ENCODE measurements at places on chromosomes 6 and 20.
A peak's percentile ranks its signal among the peaks of the same experiment; 100 is the strongest.

- H3K36me3 ChIP-seq: no peaks in the 10 kb centered on the region
- DNase-seq: no peak
- no peaks in the 10 kb centered on the region for H3K27me3 ChIP-seq
- no peak overlapping the region for H3K27ac ChIP-seq
Observed at GRCh38 chr6:68640491-68640835, 5.4 kb downstream of the ADGRB3 start.

- H3K36me3 ChIP-seq: no peaks in the 10 kb centered on the region
- no peak overlapping the region for H3K4me3 ChIP-seq
- peak overlapping the region; percentile 89 for H3K27ac ChIP-seq
- DNase-seq: peak; percentile 87
- no peaks in the 10 kb centered on the region for H3K27me3 ChIP-seq
- H3K4me1 ChIP-seq: peaks cover 9% of the 10 kb centered on the region
Observed at GRCh38 chr6:121522265-121522664, 86.8 kb downstream of the GJA1 start.

DNA sequence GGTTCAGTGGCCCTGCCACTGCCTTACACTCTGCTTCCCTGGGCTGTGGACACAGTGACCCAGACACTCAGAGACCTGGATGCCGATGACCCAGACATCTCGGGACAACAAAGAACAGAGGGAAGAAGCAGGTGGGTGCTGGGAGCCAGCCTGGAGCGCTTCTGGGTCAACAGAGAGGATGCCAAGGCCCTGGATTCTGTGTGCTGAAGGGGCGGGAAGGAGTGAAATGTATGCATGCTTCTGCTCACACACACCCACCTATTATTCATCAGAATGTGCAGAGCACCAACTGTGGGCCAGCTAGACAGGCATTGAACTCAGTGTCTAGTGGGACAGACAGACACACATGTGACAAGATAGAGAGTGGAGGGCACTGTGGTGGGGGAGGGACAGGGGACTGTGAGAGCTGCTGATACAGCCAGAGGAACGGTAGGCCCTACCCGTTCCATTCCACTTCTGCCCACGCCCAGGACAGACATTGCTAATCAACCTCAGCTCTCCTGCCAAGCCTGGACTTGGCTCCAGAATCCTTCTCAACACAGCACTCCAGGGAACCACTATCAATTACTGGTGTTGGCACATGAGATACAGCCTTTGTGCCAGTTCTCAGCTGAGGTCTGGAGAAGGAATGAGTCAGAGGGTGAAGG lies 20.2 kb downstream of the KCNK15 start:
- H3K27me3 ChIP-seq: no peaks in the 10 kb centered on the region
- H3K27ac ChIP-seq: no peak overlapping the region
- H3K4me3 ChIP-seq: no peak overlapping the region

GRCh38 chr6:1228754-1229191 lies 83.1 kb upstream of the FOXQ1 start:
- DNase-seq: no peak
- H3K4me1 ChIP-seq: no peaks in the 10 kb centered on the region
- no peaks in the 10 kb centered on the region for H3K27me3 ChIP-seq
- H3K27ac ChIP-seq: no peak overlapping the region

GRCh38 chr20:50085146-50085480 lies 27.8 kb downstream of the UBE2V1 start:
- no peak for DNase-seq
- H3K4me1 ChIP-seq: peaks cover 4% of the 10 kb centered on the region
- H3K36me3 ChIP-seq: peaks cover 32% of the 10 kb centered on the region

DNA sequence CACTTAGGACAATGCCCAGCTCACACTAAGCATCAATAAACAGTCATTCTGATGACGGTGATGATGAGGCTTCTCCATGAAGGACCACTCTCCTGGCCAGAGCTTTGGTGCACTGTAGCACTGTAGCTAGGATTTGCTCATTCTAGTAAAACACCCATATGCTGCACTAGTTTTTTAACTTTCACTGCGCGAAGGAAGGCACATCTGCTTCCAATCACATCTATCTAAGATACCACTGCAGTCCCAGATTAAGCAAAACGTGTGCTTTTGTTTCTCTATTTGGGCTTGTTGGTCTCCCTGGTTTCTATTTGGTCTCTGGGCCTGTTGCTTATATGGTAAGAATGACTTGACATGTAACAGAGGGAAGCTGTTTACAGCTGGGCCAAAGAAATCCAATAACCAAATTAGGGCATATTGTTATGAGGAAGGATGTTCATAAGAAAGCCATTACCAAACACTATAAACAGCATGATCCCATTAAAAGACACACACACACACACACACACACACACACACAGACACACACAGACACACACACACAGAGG lies 62.4 kb downstream of the FAM229B start:
- no peak overlapping the region for H3K4me3 ChIP-seq
- H3K27me3 ChIP-seq: no peaks in the 10 kb centered on the region
- H3K36me3 ChIP-seq: peaks cover 3% of the 10 kb centered on the region
- H3K27ac ChIP-seq: no peak overlapping the region
- no peak for DNase-seq

DNA sequence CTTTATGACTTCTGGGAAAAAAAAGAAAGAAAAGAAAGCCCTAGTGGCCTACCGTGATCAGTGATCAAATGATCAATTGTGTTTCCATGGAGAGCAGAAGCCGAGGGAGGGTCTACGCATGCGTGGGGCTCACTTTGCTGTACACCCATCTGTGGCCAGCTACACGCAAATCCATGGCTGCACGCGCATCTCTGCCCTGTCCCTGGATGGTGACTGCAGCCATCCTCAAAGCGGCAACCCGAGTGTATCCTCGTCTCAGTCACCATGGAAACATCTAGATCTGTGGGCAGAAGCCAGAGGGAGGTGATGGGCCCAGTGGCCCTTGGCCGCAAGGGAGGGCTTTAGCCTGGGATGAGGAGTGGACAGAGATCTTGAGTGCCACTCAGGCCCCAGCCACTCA lies 785 bp upstream of the ULBP3 start:
- no peak for DNase-seq
- no peaks in the 10 kb centered on the region for H3K27me3 ChIP-seq
- H3K4me3 ChIP-seq: peak overlapping the region; percentile 63
- H3K36me3 ChIP-seq: no peaks in the 10 kb centered on the region

DNA sequence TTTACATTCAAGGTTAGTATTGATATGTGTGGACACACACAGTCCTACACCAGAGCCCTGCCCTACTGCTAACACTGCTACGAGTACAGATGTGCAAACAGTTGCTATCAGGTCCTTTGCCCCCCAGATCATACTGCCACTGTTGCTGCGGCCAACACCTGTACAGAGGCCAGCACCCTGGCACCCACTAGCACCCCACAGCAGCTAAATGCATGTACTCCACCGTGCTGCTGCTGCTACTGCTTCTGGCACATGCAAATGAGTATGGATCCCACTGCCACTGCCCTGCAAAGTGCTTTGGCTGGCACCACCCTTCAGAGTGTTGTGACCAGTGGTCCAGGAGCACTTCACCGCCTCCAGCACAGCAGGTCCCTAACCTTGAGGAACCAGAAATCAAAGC lies 621.9 kb downstream of the GRIK2 start:
- no peaks in the 10 kb centered on the region for H3K27me3 ChIP-seq
- H3K36me3 ChIP-seq: no peaks in the 10 kb centered on the region
- DNase-seq: no peak
- H3K4me3 ChIP-seq: no peak overlapping the region
- H3K27ac ChIP-seq: no peak overlapping the region

DNA sequence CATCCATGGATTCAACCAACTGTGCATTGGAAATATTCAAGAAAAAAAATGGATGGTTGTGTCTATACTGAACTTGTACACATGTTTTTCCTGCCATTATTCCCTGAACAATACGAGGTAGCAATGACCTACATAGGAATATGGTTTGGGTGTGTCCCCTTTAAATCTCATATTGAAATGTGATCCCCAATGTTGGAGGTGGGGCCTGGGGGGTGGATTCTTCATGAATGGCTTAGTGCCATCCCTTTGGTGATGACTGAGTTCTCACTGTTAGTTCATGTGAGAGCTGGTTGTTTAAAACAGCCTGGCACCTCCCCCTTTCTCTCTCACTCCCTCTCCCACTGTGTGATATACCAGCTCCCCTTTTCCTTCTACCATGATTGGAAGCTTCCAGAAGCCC lies 139.8 kb upstream of the BACH2 start:
- H3K36me3 ChIP-seq: no peaks in the 10 kb centered on the region
- H3K27ac ChIP-seq: no peak overlapping the region
- H3K4me1 ChIP-seq: no peaks in the 10 kb centered on the region
- no peaks in the 10 kb centered on the region for H3K27me3 ChIP-seq

DNA sequence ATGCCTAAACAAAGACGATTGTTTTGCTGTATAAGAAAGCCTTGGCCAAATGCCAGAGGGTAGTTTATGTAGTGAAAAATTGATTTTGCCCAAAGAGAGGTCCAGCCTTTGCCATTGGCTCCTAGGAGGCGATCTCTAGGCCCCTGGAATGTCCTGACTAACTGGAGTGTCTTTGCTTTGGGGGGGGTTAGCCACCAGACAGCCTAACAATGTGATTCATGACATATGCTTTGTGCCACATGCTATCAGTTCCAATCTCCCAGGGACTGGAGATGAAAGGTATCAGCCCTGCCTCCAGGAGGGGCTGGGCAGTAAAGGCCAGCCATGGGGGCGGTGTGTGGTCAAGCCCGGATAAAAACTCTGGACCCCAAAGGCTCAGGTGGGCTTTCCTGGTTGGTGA lies 32.7 kb upstream of the TUBB2A start:
- H3K4me3 ChIP-seq: no peak overlapping the region
- H3K27me3 ChIP-seq: no peaks in the 10 kb centered on the region
- no peak for DNase-seq
- H3K36me3 ChIP-seq: no peaks in the 10 kb centered on the region
- H3K4me1 ChIP-seq: no peaks in the 10 kb centered on the region

DNA sequence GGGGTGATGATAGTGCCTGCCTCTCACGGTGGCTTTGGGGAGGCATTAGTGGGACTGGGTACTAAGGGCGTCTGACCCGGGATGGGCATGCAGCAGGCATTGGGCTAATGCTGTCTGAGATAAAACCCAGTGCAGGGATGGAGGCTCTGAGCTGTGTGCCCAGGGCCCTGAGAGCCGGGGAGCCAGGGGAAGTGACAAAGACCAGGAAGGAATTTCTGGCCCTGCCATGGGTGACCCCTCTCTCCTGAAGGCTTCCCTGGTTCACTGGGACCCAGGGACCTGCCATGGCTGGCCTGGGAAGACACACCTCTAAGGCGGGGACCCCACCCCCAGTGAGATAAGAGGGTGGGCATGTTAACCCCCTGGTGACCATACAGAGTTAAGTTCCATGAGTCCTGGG lies 3.9 kb upstream of the GATA5 start:
- H3K27ac ChIP-seq: no peak overlapping the region
- no peaks in the 10 kb centered on the region for H3K4me1 ChIP-seq
- peaks cover 13% of the 10 kb centered on the region for H3K27me3 ChIP-seq
- no peak overlapping the region for H3K4me3 ChIP-seq
- H3K36me3 ChIP-seq: no peaks in the 10 kb centered on the region

GRCh38 chr6:149213829-149214228 lies 103.7 kb upstream of the TAB2 start:
- no peaks in the 10 kb centered on the region for H3K36me3 ChIP-seq
- no peak overlapping the region for H3K4me3 ChIP-seq
- no peaks in the 10 kb centered on the region for H3K27me3 ChIP-seq
- no peak overlapping the region for H3K27ac ChIP-seq
- no peaks in the 10 kb centered on the region for H3K4me1 ChIP-seq

DNA sequence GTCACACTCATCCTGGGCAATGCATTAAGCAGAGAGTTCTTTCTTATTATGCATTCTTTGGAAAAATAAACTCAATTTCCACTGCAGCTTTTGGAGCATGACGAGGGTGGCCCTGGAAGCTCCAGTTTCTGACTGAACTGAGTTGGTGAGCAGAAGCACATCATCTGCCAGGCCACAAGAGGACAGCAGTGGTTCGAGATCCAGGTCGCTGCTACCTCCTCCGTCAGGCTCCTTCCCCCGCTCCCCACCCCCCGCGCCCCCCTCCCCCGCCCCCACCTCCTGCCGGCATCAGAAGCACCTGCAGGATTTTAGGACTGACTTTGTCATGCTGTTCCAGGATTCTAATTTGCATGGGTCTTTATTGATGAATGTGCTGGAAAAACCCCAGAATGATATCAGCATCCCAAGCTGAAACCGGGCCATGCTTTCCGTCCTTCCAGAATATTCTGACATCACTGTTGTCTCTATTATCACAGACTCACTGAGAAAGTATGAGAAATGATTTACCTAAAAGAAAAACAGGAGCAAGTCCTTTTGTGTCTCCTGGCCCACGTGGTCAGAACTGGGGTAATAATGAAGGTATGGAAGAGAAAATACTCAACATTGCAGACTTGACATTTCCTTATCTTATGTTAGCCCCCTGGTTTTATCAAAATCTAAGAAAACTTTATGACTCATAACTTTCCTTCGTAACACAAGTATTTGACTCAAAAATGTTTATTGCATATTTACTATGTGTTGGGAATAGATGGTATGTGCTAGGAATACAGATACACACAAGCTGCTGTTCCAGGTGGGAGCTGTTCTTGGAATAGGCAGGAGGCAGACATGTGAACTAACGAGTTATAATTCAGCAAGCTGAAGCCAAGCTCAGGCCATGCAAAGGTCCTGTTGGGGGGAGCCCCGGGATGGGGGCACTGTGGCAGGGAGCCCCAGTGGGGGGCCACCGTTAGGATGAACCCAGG lies 220.2 kb upstream of the EXOC2 start:
- H3K4me3 ChIP-seq: no peak overlapping the region
- no peaks in the 10 kb centered on the region for H3K36me3 ChIP-seq
- no peaks in the 10 kb centered on the region for H3K27me3 ChIP-seq
- no peak for DNase-seq

DNA sequence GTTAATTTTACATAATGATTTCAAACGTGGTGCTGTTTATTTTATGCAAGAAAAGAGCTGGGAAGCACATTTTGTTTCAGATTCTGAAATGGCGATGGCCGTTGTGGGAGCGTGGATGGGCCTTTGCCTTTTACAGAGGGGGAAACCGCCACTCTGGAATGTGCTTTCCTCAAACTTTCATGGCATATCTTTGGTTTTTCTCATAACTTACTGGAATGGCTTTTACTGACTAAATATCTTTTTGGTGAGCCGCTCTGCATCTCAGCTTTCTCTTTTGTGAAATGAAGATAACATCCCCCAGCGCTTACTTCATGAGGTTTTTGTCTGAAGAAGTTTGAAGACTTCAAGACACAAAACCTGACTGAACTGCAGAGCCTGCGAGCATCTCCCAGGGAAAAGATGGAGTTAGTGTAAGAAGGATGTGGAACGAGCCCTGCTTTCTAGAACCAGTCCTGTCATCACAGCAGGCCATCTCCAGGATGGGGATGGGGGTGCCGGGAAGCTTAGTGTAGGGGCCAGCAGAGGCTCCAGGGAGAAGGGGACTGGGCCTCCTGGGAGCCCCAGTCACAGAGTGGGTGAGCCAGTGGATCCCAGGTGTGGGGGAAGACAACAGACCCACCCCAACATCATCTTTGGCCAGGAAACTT lies 61.8 kb upstream of the TIAM2 start:
- no peaks in the 10 kb centered on the region for H3K27me3 ChIP-seq
- no peak overlapping the region for H3K27ac ChIP-seq
- DNase-seq: no peak
- no peaks in the 10 kb centered on the region for H3K36me3 ChIP-seq
- peaks cover 3% of the 10 kb centered on the region for H3K4me1 ChIP-seq

GRCh38 chr6:16800942-16801341 lies 39.7 kb upstream of the ATXN1 start:
- H3K27me3 ChIP-seq: no peaks in the 10 kb centered on the region
- no peak for DNase-seq

Data from ascending aorta (tissue), 2 donors.